Activated CD8-positive, alpha-beta memory T cell treated with anti-CD3 and anti-CD28 coated beads for 1 hour (primary cell): ENCODE measurements at places on chromosomes 7 and 10.

- no peak for DNase-seq
Measured at GRCh38 chr10:97018251-97019212, 167.2 kb downstream of the SLIT1 start.

GRCh38 chr7:108181073-108181985 is 51.2 kb upstream of the LAMB4 start:
- no peak for DNase-seq

DNA sequence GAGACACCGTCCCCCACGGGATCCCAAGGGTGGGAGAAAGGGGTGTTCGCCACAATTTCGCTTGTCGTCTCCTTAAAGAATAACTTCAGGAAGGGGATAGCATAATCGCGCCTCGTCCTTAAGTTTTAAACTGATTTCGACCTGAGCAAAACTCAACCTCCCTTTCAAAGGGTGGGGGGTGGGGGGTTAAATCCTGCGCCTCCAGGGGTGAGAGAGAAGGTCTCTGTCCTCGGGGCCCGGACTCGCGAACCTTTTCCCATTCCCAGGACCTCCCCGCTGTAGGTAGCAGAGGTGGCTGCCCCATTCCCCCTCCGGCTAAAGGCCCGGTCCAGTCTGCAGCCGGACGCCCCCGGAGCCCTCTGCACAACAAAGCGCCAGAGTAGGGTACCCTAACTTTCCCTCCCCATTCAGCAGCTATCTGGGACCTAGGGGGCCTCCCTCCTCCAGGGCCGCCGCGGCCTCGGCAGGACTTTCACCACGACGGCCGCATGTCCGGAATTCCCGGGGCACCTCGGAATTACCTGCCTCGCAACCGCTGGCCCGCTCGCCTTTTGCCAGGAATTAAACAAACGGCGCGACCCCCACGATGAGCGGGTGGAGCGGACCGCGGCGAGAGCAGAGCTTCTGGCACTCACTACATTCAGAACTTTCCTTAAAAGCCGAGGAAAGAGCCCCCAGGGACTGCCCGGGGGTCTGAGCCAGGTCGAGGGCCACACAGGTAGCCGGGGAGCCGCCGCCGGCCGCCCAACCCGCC is 1.7 kb downstream of the CDK6 start:
- DNase-seq: no peak

GRCh38 chr10:126198681-126199080 is 189.6 kb downstream of the ADAM12 start:
- no peak for DNase-seq

DNA sequence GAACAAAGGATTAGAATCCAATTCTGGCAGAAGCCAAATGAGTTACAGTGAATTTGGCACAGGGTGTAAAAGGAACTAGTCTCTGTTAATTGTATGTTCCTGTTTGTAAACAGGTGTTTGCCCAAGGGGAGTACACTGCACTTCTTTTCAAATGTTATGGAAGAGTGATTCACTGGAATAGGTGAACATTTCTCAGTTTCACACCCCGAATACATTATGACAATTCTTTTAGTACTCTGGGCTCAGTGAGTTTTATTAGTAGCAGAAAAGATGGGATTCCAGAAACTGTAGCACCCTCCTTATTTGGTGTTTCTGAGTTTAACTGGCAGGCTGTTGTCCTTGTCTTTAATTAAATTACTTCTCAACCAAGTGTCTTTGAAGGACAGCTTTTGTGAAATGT is 329.2 kb downstream of the BBS9 start:
- DNase-seq: no peak

DNA sequence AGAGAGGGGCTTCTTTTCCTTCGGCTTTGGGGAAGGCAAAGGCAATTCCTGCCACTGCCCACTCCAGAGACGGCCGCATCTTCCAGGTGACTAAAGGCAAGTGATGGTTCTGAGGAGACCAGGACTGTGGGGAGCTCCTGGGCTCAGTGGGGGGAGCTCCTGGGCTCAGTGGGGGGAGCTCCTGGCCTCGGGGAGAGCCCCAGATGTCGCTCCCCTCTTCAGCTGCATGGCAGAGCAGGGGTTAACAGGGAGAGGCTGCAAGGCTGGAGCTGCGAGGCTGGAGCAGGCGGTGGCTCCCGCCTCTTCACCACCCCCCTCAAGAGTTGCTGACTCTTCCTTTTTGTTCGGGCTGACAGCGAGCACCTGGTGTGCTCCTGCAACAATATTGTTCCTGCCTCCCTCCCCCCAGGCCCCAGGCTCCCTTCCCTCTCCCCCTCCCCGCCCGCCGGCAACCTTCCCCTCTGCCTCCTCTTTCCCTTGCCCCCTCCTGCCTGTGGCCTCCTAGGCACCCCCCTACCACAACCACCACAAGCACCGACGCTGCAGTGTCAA is 56.3 kb upstream of the LBX1 start:
- no peak for DNase-seq
